NK-92 treated with Interleukin-12 subunit alpha and Interleukin-12 subunit beta, amount 100 ng/mL, for 24 hours (cell line): ENCODE measurements at places on chromosomes 7 and 10.

- no peak for DNase-seq
Observed at GRCh38 chr7:96685353-96685752, 24.3 kb downstream of the SEM1 start.

- DNase-seq: no peak
Observed at GRCh38 chr10:11546581-11546980, 64.9 kb downstream of the USP6NL start.

DNA sequence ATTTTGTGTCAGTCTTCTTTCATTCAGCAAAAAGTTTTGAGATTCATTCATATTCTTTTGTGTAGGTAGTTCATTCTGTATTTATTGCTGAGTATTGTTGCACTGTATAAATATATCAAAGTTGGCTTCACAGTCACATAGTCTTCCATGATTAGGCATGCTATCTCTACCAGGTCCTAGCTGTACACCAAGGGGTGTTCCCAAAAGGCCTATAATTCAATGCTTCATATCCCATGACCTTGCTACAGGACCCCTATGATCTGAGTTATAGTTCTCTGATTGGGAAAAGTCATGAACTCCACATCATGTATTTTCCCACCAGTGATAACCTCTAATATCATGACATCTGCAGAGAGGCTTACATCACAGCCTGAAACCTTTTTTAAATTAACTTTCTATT is 47.3 kb upstream of the MAGI2 start:
- no peak for DNase-seq

DNA sequence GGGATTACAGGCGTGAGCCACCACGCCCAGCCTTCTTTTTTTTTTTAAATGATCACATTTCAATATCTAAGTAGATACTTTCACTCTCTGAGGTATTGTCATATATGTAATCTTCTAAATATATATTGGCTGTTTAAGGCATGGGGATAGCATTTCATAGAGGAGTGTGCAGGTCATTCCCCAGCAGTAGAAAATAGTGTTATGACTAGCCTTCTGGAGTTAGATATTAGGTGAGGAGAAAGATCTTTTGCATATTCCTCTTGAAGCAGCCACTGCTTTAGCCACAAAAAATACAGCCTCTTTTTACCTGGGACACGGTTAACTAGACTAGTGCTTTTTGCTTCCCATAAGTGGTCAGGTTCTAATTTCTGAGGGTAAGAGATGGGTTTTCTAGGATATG is 28.9 kb downstream of the ADD3 start:
- DNase-seq: no peak

GRCh38 chr10:3563298-3563697 is 221.7 kb downstream of the KLF6 start:
- DNase-seq: no peak

DNA sequence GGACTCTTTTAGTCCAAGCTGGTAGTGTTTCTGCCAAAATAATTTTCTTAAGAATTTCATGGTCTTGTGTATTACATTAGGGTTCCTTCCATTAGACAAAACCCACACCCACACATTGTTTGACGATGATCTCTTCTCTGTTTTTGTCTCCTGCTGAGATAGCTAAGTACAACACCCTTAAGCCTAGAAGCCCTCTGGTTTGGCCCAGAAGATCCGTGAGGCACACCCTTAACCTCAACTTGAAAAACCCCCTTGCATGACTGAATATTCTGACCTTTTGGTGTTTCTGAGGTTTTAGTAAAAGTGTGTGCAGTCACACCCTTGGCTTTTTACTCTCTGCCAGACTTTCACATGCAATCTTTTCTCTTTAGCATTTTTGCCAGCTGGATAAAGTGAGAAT is 29.3 kb upstream of the ERCC6 start:
- DNase-seq: no peak

DNA sequence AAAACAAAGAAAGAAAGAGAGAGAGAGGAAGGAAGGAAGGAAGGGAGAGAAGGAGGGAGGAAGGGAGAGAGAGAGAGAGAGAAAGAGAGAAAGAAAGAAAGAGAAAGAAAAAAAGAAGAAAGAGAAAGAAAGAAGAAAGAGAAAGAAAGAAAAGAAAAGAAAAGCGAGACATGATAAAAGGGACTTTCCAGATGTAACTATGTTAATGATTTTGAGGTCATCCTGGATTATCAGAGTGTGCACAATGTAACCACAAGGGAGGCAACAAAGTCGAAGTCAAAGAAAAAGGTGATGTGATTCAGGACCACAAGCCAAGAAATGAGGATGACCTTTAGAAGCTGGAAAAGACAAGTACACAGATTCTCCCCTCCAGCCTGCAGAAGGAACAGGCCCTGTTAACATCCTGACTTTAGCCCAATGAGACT is 48.9 kb upstream of the PAX2 start:
- DNase-seq: no peak

DNA sequence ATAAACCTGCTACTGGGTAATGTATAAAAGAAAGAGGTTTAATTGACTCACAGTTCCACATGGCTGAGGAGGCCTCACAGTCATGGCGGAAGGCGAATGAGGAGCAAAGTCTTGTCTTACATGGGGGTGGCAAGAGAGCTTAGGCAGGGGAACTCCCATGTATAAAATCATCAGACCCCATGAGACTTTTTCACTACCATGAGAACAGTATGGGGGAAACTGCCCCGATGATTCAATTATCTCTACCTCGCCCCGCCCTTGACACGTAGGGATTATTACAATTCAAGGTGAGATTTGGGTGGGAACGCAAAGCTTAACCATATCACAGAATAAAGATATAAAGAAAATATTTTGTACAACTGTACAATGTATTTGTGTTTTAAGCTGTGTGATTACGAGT is 39.4 kb upstream of the PLCE1 start:
- DNase-seq: no peak

DNA sequence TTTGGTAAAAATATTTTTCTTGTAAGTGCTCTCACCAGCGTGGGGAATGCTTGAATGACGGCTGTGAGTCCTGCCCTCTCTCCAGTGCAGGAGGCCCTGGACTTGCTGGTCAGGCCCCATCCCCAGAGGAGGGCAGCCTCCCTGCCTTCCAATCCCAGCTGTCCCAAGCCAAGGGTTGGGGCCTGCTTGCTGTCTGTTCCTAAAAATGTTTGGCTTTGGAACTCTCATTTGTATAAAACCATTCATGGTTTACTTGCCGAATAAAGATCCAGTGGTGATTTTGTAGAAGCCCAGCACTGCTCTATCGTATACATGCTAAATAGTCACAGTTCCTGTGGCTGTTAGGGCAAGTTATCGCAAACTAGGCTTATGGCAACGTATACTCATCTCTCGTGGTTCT is 121.7 kb downstream of the GLRX3 start:
- DNase-seq: no peak

DNA sequence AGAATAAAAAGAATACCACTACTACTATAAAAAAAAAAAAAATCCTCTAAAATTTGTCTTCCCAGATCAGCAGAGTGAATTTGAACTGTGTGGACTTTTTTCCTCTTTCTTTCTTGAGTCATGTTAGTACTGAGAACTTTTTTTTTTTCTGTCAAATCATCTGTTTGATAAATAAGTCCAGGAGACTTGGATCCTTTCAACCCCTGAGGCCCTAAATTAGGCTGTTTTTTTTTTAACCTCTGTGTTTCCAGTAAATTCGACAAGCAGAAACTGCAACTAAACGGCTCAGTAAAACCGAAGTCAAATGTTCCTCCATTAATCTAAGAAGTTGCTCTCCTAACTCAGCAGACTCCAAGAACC is 2.7 kb downstream of the MAP3K8 start:
- DNase-seq: no peak

DNA sequence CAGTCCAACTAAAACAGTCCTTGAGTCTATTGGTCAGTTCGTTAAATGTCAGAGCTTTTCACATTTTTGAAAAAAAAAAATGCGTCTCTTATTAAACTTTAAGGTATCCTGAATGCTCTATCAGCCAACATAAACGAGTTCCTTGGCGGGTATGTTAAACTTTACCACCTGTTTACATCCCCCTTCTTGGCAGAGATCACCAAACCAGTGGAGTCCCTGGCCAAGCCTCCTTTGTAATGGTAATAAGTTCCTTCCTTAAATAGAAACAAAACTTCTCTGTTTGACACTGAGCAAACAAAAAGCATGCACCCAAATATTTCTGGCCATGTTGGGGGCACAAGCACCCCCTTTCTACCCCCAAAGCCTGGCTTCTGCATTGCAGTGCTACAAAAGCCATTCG is 3.2 kb downstream of the TRIL start:
- DNase-seq: no peak

GRCh38 chr7:94003446-94004023 is 620 bp downstream of the BET1 start:
- DNase-seq: no peak

DNA sequence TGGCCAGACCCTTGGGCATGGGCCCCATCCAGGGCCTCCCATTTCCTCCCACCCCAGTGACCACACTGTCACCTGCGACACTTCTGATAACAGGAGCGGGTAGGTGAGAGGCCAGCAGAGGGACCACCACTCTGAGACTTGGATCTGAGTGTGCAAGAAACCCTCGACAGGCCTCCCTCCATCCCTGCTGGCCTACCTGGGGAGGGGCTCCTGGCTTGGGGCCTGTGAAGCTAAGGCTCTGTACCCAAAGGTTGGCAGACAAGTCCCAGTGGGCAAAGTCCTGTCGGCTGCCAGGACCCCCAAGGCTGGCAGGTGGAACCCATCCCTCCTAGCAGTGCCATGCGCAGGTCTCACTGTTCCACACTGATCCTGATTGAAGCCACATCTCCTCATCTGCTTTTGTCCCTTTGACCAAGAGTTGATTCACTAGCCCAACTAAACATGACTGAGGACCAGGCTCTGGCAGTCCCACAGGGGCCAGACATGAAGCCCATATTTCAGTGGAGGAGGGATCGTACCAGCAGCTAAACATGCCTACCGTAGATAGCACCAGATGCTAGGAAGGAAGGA is 1.2 kb upstream of the PGAM2 start:
- DNase-seq: no peak

DNA sequence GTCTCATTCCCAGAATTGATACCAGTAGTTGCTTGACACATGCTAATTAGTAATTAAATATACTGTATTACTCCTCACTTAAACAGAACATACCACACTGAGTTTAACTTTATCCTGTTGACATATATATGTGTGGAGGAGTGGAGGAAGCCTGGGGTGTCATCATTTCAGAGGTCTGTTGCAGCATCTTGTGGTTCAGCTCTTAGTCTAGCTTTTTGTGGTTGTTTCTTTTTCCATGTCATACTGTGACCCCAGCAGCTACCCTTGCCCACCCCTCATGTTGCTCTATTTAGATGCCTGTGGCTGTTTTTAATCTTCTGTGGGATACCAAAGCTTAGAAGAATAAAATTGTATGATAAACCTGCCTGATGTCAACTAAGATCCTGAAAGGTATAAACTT is 875.4 kb downstream of the LRMDA start:
- DNase-seq: no peak

DNA sequence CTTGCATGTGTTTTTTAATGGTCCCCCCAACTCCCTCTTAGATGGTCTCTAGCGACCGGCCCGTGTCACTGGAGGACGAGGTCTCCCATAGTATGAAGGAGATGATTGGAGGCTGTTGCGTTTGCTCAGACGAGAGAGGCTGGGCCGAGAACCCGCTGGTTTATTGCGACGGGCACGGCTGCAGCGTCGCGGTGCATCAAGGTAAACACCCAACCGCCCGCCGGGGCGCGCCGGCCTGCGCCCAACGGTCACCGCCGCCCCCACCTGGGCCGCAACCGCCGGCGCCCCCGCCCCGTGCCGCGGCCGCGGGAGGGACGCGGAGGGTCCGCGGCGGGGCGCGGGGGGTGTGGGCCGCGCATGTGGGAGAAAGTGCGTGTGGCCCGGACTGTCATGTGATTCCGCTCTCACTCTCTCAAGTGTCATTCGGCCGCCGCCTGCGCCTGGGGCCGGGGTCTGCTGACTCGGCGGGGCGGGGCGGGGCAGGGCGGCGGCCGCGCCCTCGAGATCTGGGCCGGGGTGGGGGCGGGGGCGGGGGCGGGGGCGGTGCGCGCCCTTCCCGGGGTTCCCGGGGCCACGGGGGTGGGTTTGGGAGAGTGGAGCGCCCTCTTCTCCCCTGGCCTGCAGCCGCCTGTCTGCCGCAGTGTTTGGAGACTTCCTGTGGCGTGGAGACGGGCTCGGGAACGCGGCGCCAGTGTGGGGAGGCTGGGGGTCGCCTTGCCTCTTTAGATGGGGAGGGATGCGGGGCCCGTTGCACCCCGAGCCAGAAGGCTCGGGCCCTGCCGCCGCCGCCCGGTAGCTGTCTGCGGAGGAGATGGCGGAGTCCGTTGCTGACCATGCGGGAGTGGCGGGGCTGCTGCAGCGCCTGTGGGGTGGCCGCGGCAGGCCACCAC is 817 bp downstream of the MLLT10 start:
- no peak for DNase-seq

GRCh38 chr10:127415901-127416581 is 133.1 kb upstream of the NPS start:
- no peak for DNase-seq

DNA sequence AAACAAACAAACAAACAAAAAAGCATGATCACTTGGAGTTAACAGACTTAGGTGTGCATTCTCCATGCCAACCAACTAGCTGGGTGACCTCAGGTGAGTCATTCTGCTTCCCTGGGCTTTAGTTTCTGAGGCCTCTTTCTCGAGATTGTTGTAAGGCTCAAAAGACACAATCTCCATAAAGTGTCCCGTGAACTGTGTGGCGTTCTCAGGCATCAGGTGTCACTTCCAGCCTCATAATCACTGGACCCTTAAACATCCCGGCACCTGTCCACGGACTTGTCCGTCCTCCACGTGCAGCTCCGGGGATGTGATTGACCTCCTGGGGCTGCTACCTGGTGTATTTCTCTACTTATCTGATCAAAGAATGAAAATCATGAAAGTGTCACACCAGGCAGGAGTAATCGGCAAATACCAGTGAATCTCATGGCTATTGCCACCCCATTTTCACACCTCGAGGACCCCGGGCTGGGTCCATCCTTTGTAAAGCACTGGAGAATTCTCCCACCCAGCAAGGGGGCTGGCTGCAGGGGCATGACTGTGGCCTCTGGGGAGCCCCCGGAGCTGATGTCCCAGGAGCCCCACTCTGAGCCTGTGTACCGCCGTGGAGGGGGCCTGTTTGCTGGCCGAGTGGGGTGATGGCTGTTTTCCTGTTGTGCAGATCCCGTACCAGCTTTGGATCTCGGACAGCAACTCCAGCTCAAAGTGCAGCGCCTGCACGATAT is 189.8 kb upstream of the SH2B2 start:
- no peak for DNase-seq

DNA sequence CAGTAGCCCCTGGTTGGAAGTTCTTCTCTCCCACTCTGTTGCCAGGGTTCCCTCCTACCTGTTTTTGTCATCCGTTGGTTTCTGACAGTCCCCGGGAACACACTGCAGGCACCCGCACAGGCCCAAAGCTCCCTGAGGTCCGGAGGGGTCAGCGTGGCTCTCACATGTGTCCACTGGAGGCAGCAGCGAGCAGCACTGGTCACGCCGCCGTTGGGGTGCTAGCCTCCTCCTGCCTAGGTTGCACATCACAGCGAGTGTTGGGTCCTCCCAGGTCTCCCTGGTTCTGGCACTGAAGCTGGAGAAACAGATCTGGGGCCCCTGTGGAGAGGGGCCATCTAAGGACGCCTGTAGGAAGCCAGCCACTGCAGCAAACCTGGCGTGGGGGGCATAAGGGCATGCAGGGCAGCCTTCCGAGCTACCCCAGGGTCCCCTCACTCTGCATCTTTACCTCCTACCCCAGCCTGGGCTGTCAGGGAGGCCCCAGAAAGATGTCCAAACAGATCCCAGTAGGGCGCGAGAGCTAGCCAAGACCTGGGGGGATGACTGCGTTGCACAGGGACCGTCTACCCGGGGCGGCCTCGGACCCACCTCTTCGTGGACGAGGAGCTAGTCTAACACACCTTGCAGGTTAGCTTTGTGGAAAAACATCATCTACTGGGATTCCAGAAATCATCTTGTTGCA is 28.9 kb downstream of the LRRC27 start:
- no peak for DNase-seq

- no peak for DNase-seq
Observed at GRCh38 chr7:16649196-16649595, 3.2 kb downstream of the BZW2 start.
